Upper lobe of left lung (tissue), 6 donors: ENCODE measurements at places on chromosomes 12 and 14. TPM values are rescaled to one million over a fixed set of nuclear protein-coding genes. Genes with fewer than 3 reads are reported as not detected.

- H3K36me3 ChIP-seq = no peaks in the 10 kb centered on the region
- H3K4me3 ChIP-seq = no peak overlapping the region
- no peaks in the 10 kb centered on the region for H3K4me1 ChIP-seq
- no peak overlapping the region for H3K27ac ChIP-seq
- no peak for DNase-seq
These were observed 220.0 kb upstream of the PWP1 start for GRCh38 chr12:107465625-107466024.

- no peak overlapping the region for H3K27ac ChIP-seq
- DNase-seq = no peak
- H3K4me3 ChIP-seq = no peak overlapping the region
These were observed 248.8 kb downstream of the SUDS3 start for GRCh38 chr12:118625050-118625675.

LIN7A gene
- 7.9 TPM for total RNA-seq

NPFF gene
- total RNA-seq = not detected

DNA sequence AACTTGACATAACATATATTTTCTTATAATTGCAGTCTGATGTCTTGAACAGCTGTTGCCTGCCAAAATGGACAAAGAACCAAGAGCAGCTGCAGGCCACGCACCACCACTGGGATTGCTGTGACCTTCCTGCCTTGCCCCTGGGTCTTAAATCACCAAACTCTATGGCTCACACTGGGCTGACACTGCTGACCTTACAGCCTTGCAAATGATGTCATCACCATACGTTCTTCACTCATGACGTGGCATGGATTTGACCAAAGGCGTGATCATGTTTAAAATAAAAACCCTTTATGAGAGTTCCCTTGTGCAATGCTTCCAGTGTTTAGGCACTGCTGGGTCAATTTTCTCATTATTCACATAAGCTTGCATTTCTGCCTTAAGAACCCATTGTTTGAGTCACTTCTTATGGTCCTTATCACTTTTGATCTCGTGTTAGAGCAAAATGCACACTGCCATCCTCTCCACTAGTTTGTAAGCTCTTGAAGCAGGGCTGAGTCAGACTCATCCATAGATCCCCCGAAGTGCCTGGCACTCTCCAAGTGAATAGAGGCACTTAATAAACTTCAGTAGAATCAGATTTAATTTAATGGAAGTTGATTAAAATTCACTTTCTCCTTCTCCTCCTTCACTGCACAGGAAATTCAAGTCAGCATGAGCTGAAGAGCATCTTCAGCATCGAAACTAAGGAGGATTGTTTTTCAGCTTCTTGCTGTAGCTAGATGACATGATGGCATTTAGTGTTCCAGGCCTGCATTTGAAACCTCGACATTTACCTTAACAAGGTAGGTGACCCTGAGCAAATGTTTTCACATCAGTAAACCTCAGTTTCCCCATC, 132.4 kb upstream of the PZP start:
- H3K36me3 ChIP-seq = no peaks in the 10 kb centered on the region
- no peaks in the 10 kb centered on the region for H3K4me1 ChIP-seq
- no peak for DNase-seq
- no peaks in the 10 kb centered on the region for H3K27me3 ChIP-seq

DNA sequence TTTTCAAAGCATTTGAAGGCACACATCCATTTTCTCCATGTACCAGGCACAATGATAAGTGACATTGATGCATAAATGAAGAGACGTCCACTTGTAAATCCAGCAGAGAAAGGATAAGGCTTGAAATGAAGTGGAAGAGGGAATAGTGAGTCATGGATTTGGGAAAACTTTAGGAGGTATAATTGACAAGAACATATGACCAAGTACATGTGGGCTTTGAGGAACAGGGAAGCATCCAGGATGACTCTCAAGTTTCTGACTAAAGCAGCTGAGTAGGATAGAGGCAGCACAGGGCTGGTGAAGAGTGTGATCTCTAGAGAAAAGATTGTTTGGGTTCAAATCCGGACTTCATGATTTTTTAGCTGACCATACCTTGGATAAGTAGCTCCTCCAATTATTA, 43.6 kb upstream of the SYT1 start:
- no peak overlapping the region for H3K27ac ChIP-seq
- no peaks in the 10 kb centered on the region for H3K27me3 ChIP-seq
- no peaks in the 10 kb centered on the region for H3K4me1 ChIP-seq
- H3K36me3 ChIP-seq = no peaks in the 10 kb centered on the region
- H3K4me3 ChIP-seq = no peak overlapping the region

DNA sequence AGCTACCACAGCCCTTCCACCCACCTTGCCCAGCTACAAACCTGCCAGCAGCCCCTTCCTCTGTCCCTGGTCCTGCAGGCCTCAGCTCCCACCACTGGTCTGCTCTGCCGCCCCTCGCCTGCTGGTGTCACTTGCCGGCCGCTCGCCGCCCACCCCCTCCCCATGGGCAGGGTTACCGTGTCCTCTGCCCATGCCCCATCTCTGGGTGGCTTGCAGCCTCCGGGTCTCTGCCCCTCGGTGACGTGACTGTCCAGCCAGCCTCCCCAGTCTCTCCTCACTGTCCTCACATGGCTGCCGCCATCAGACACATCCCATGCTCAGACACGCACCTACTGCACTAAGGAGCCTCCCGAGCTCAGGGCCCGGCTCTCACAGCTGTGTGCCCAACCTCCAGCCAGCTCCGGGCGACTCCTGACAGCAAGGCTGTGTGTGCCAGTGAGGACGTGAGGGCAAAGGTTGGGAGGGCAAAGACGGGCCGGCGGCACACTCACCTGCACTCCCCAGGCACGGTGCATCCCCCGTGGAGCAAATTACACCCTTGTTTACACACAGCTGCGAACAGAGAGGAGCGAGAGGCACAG, 13.4 kb downstream of the JAG2 start:
- DNase-seq = peak; percentile 79
- no peak overlapping the region for H3K4me3 ChIP-seq
- peaks cover 15% of the 10 kb centered on the region for H3K36me3 ChIP-seq
